NCI-H1436 treated with DMSO at 0.1 percent for 48 hours (cell line): ENCODE measurements at places on chromosomes 6 and 20.

DNA sequence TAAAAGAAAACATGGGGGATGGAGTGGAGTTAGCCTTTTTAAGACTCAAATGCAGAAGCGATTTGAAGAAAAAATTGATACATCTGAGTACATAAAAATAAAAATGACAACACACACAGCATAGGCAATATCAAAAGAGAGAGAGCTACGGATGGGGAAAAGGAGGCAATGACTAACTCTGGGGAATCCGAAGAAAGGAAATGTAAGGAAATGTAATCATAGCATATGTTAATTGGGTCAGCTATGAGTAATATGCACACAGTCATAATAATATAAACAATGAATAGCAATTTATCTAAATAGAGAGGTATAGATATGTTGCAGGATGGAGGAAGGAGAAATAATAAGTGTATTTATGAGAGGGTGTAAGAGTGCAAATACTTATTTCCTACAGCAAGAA, 83.4 kb downstream of the NOL4L start:
- no peak for DNase-seq

DNA sequence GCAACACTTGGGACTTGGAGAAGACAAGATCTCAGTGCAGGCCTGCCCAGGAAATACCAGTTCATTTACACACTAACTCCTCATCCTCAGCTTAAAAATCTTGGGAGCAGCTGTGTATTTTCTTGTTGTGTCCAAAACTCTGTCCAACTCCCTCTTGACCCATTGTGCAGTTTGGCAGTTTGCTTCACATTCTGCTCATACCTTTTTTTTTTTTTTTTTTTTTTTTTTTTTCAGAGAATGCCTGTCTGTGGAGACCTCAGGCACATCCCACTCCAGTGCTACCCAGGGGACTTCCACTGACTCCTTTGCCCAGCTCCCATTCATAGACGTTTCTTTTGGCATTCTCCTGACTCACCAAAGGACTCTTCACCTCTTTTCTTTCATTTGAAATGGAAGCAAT, 265.8 kb upstream of the TCF21 start:
- DNase-seq: no peak

GRCh38 chr6:146770965-146771735, 172.4 kb downstream of the ADGB start:
- DNase-seq: no peak

DNA sequence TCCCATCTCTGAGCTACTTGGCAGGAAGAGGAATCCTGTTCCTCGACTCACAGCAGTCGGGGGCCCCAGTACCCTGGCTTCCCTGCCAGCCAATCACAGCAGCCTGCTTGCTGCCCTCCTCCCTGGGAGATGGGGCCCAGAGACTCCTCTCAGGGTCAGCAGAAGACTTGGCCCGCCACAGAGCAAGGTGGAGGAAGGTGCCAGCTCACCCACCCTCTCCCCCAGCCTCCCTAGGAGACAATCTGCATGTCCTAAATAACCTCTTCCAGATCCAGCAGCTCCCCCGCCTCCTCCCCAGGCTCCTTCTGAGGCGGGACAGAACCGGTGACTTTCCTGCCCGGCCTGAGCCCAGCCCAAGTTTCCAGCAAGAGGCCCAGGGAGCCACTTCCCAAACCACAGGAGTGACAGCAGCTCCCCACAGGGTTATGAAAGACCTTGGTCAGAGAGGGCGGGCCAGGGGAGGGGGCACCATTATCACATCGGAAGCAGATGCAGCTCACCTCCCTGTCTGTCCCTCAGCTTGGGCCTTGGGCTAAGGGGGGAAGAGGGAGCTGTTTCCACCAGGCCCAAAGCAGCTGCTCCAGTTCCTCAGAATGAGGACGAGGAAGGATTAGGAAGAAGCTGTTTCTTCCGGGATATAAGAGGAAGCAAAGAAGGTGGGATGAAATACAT, 2.3 kb downstream of the CCND3 start:
- no peak for DNase-seq

- no peak for DNase-seq
Measured at GRCh38 chr6:33164665-33165373, 27.4 kb downstream of the COL11A2 start.

GRCh38 chr6:111759836-111760785, 113.1 kb downstream of the FYN start:
- no peak for DNase-seq

- no peak for DNase-seq
Measured at GRCh38 chr20:17663486-17663885, 18.6 kb downstream of the RRBP1 start.

DNA sequence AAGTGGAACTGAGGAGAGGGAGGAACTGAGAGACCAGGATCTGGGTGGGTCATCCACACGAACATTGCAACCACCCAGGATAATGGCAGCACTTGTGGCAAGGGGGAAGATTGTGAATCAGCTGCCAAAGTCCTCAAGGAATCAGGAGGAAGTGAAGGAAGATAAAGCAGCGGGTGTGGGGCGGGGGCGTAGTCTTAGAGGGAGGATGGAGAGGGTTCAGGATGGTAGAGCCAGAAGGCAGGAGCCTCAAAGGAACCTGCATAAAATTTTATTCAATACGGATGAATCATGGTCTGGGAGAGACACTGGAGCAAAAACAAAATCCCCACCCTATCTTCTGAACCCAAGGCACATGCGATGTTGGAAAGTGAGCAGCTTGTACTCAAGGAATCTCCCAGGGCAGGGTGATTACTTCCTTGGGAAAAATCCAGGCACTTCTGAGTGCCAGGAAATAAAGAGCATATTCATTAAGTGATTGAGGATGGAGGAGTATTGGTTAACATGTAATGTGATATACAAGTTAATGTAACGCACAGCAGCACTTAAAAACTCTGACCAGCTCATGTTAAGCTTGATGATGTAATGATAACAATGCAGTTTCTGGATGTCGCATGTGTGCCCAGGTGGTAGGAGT, 82.0 kb upstream of the B3GAT2 start:
- DNase-seq: no peak

- no peak for DNase-seq
Measured at GRCh38 chr20:21048841-21049273, 57.3 kb downstream of the LINC00237 start.

- DNase-seq: no peak
Measured at GRCh38 chr20:58106143-58106750, 122.2 kb downstream of the ANKRD60 start.

- no peak for DNase-seq
Measured at GRCh38 chr6:32664827-32665362, 1.6 kb downstream of the HLA-DQB1 start.

- no peak for DNase-seq
Measured at GRCh38 chr20:3687655-3688054, 5.8 kb upstream of the ADAM33 start.

- DNase-seq: no peak
Measured at GRCh38 chr20:16215041-16215440, 358.2 kb downstream of the KIF16B start.

DNA sequence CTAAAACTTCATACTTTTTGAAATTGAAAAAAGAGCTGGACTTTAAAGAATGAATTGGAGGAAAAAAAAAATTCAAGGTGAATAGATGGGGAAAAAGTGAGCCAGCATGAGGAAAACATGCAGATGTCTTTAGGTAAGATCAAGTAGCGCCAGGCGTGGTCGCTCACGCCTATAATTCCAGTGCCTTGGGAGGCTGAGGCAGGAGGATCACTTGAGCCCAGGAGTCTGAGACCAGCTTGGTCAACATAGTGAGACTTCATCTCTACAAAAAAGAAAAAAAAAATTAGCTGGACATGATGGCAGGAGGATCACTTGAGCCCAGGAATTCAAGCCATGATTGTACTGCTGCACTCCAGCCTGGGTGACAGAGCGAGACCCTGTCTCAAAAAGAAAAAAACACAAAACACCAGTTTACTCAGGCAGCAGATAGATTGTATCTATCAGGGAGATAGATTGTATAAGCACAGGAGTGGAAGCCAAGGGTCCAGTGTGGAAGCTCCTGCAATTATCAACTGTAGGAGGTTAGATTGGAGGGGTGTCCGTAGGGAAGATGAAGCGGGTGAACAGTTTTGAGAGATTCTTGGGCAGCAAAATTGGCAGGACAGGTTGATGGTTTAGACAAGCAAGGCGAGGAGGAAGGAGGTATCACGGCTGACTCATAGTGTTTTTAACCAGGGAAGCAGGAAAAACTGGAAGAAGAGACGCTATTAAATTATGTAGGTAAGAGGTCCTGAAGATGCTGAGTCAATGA, 97.6 kb upstream of the ZNF217 start:
- DNase-seq: no peak

- no peak for DNase-seq
Measured at GRCh38 chr6:137188855-137189254, 15.4 kb upstream of the IL22RA2 start.

- DNase-seq: no peak
Measured at GRCh38 chr6:152776833-152777232, 26.2 kb downstream of the VIP start.

DNA sequence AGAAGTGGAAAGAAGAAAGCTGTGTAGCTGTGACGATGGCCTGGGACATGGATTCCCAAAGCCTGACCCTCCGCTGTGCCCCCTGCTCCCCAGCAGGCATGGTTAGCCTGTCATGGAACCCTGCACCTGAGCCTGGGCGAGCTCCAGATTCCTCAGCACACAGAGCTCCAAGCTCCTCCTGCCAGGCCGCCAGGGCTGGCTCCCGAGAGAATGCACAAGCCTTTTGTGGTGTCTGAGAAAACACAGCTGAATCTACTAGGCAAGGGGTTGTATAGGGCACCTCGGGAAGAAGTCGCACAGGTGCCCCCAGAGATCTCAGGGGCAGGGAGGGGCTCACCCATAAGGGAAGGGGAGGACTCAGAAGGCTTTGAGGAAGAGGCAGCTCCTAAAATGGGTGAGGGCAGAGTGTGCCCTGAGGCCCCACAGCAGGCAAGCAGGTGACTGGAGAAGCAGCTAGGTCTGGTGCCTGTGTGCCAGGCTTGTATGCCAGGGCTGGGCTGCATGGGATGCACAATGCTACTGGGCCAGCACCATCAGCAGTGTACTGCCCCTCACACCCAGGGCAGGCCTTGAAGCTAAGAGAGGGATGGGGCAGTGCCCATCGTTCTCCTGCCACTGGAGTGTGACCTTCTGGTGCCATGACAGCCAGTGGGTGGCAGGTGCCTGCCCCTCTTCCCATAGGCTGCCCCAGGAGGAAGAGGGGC, 64.3 kb upstream of the CD93 start:
- DNase-seq: no peak

- no peak for DNase-seq
Measured at GRCh38 chr6:121408321-121408720, 27.1 kb upstream of the GJA1 start.

- no peak for DNase-seq
Measured at GRCh38 chr6:137903933-137904821, 37.1 kb downstream of the TNFAIP3 start.

GRCh38 chr6:43972913-43973300, 154.3 kb downstream of the MRPL14 start:
- DNase-seq: no peak

- DNase-seq: no peak
Measured at GRCh38 chr20:21505810-21506530, 7.9 kb downstream of the NKX2-2 start.

- no peak for DNase-seq
Measured at GRCh38 chr6:12208190-12208589, 82.0 kb upstream of the EDN1 start.

DNA sequence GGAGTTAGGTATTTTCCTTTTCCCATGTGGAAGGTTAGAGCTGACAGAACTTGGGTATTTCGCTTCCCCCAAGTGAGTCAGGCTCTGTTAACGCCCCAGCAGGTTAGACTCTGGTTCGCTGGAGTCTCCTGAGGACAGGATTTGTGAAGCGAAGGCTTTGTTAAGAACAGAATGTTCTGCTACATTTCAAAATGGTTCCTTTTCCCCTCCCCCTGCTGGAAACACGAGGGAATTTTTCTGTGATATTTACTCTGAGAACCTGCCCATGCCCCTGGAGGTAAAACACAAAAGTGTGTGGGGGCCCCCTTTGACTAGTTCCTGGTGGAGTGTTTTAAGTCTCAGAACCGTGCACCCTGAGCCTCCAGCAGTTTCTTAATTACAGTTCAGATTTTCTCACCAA, 731.4 kb upstream of the CITED2 start:
- no peak for DNase-seq

DNA sequence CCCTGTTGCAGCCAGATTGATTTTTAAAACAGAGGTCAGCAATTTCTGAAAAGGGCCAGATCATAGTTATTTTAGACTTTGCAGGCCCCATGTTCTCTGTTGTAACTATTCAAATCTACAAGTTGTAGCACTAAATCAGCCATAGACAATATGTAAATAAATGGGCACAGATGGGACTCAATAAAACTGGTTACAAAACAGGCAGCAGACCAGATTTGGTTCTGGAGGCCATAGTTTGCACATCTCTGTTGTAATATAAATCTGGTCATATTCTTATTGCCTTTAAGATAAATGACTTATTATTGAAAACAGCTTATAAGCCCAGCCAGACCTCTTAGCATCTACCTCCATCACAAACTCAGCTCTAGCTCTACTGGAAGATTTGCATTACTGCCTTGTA, 114.0 kb upstream of the ARG1 start:
- no peak for DNase-seq

GRCh38 chr6:114520976-114521375, 178.2 kb upstream of the HS3ST5 start:
- DNase-seq: no peak

GRCh38 chr6:52642368-52642767, 28.5 kb upstream of the TMEM14A start:
- DNase-seq: peak; percentile 92

GRCh38 chr6:163419413-163420288, 5.1 kb downstream of the QKI start:
- DNase-seq: no peak

- DNase-seq: no peak
Measured at GRCh38 chr6:128400875-128401274, 119.5 kb downstream of the PTPRK start.

DNA sequence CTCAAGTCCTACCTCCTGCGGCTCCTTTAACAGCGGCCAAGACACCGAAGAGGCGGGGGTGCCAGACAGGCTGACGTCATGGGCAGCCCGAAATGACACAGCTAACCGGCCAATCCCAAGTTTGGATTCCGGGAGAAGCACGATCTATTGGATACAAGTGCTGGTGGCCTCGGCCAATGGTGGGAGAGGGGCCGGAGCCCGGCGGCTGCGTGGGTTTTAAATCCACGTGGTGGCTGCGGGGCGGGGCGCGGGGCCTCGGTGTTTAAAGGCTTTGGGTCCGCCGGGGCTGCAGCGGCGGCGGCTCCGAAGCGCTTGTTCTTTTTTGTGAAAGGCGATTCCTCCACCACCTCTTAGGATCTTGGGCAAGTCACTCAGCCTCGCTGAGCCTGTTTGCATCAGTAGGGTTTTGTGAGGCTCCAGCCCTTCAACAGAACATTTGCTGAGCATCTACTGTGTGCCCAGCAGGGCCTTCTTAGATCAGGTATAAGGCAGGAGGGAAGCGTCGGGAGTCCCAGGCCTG, 8.7 kb upstream of the PMEPA1 start:
- peak; percentile 78 for DNase-seq

GRCh38 chr20:20034486-20034885, 17.3 kb downstream of the NAA20 start:
- DNase-seq: no peak

- DNase-seq: no peak
Measured at GRCh38 chr20:37305839-37306238, 16.4 kb downstream of the MANBAL start.
